Pancreas (tissue), 10 donors: ENCODE measurements at places on chromosomes 5 and 9.
A peak's percentile ranks its signal among the peaks of the same experiment; 100 is the strongest.

DNA sequence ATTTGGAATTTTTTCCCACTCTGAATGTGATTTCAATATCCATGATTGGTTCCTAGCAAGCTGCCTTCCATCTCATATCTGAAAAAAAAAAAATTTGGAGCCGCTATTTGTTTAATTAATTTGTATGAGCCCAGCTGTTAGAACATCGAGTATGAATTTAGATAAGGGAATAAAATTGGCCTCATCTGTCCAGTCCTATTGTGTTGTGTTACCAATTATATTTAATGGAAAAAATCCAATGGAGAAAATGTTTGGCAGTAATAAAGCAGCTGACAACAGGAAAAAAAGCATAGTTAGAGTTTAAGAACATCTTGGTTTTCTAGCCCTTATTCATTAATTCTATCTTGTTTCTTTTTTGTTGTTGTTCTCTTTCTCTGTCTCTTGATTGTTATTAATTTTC lies 735.6 kb upstream of the RIOK2 start:
- DNase-seq: no peak

- no peak for DNase-seq
These were observed 71.8 kb upstream of the TNFAIP8 start for GRCh38 chr5:119284031-119284430.

DNA sequence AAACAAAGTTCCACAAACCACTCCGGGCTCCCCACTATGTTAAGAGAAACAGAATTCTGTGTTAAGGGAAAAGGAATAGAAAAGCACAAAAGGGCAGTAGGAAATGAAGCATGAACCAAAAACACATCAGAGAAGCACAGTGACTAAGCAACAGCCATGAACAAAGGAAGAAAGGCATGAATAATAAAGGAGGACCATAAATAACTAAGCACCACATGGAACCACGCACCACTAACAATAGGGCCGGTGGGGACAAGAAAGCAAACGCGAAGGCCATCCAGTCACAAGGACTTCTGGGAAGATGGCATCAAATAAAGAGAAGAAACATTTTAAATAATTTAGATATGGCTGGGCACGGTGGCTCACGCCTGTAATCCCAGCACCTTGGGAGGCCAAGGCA lies 18.0 kb downstream of the PRUNE2 start:
- DNase-seq: no peak

DNA sequence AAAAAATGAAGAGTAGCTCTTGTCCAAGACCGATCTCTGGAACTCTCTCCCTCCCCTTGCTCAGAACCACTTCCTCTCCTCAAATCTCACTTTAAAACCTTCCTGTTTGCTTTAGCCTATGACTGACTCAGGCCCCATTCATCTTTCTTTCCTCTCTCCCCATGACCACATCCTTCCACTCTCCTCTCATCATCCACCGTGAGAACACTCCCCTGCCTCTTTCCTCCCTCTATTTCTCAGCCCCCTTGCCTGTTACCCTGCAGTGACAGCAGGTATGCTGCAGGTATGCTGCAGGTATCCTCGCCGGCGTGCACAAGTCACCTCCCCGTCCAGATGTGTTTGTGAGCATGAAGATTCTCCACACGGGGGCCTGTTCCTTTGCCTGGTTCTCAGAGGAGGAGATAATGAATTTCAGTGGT lies 505.3 kb downstream of the CCDC171 start:
- DNase-seq: no peak

GRCh38 chr9:17807613-17808282 lies 228.9 kb downstream of the SH3GL2 start:
- peak; percentile 28 for DNase-seq

DNA sequence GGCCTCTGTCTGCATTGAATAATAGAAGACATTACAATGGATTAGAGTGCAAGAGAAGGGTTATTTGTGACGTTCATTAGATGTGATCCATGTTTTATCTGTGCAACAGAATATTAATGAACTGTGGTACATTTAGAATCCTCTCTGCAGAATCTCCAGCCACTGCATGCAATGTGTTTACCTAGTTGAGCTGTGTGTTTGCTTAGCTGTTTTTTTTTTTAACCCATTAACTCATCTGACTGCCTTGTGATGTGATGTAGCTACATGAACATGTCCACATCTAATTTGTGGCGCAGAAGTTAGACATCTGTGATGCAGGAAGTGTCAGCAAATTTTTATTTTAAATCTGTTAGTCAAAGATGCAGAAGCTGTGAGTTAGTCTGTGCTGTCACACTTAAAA lies 236.9 kb downstream of the CD180 start:
- DNase-seq: no peak

GRCh38 chr5:135694906-135695305 lies 116.1 kb upstream of the CXCL14 start:
- no peak for DNase-seq

DNA sequence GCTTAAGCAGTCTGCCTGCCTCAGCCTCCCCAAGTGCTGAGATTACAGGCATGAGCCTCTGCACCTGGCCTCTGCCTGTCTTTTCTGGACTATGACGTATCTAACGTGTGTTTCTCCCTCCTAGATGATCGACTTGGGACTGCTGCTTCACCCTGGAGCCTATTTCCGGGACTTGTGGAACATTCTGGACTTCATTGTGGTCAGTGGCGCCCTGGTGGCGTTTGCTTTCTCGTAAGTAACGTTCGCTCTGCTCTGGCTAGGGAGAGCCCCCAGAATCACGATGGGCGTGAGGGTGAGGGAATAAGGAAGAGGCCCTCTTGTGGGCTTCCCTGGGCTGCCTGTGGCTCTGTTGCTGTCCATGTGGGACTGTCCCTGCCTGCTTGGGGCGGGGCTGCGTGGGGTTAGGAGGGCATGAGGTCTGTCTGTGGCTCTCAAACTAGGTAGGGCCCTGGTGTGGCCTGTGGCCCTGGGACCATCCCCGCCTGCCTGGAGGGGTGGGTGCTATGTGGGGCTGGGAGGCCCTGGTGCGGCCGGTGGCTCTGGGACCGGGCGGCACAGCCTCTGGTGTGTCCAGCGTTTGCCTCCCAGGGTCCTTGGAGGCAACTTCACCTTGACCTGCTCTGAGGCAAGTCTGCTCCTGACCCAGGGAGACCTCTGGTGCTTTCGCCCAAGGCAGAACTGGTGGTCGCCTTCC lies 171.7 kb downstream of the CACNA1B start:
- no peak for DNase-seq

- no peak for DNase-seq
These were observed 17.6 kb upstream of the CSF1R start for GRCh38 chr5:150103678-150104549.

- no peak for DNase-seq
These were observed 92.4 kb upstream of the NR3C1 start for GRCh38 chr5:143495821-143496275.

GRCh38 chr9:37620396-37620795 lies 28.0 kb upstream of the TOMM5 start:
- no peak for DNase-seq

GRCh38 chr5:107592515-107592914 lies 78.2 kb downstream of the EFNA5 start:
- DNase-seq: no peak

DNA sequence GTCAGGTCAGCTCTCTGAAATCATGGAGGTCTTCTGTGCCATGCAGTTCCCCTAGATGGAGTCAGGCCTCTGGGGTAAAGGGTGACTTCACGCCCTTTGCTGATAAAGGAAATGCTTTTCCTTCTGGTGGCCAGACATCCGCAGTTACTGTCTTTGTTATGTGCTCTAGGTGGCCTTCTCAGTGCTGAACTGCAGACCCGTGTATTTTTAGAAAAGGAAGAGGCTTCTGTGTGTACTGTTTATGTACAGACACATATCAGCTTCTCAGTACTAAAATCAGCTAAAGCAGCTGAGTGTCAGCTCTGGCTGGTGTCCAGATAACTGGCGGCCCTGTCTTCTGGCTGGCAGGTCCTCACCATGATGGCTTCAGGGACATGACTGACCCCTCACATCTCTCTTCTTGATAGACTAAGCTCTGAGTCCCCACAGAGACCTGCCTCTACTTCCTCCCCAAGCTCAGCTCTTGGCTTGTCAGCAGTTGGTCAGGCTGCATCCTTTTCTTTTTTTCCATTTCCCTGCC lies 75.3 kb downstream of the ARHGAP26 start:
- no peak for DNase-seq

- DNase-seq: no peak
These were observed 4.5 kb downstream of the TJP2 start for GRCh38 chr9:69178583-69179011.

GRCh38 chr5:16505904-16506303 lies 40.3 kb upstream of the ZNF622 start:
- no peak for DNase-seq

GRCh38 chr9:3262826-3263529 lies 262.8 kb downstream of the RFX3 start:
- no peak for DNase-seq

DNA sequence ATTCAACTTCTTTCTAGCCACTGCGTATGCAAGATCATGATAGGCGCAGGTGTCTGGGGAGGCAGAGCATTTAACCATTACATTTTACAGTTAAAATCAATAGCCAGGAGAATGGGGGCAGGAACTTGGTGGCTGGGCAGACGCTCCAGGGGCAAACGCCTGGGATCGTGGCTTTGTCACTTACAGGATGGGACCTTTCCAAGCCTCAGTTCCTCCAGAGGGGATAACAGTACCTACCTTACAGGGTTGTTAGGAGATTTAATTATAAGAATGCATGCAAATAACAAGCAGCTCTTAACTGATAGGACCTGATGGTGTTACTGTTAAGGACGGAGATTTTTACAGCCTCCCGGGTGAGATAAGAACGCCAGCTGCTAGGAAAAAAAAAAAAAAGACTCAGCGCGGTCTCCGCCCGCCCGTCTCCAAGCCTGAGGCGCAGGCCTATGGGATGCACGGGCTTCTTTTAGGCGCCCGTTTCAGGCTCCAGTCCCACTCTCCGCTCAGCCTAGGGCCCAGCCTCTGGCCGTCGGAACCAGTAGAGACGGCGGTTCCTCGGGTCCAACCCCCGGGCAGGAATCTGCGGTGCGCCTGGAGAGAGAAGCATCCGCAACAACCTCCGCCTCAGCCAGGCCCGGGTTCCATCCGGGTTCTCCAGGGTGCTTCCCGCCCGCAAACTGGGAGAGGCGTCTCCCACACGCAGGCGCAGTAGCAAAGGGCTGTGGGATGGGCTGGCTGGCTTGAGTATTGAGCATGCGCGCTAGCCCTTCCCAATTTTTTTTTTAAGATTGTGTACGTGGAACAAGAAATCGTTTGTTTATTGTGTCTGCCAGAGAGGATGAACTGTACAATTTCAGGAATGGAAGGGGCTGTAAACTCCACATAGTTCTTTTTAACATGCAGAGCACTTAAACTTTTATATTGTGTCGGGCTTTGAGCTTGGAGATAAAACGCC lies at the start of gene FAM200C:
Gene FAM200C, minus strand, starts transcription at position 653 of the 952 bp plus-strand sequence. CDS start 4,564 bp downstream, outside the sequence.
- peak; percentile 97 for DNase-seq

GRCh38 chr5:11432116-11432515 lies 472.1 kb downstream of the CTNND2 start:
- DNase-seq: no peak

DNA sequence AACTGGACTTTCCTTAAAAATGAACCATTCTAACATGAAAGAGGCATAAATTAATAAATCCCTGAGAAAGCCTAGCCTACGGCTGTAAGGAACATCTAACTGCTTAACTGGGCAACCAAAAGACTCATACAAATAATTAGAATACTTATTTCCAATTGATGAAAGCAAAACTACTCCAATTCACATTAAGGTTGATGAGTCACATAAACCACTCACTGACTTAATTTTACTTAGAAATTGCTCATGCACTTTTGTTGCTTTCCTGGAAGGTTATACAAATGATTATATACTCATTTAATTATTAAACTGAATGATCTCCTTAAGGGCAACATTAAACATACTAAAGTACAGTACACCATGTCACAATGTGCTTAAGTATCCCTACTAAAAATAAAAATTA lies 101.9 kb downstream of the NFIB start:
- DNase-seq: no peak

GRCh38 chr9:99357575-99357974 lies 135.5 kb downstream of the SEC61B start:
- no peak for DNase-seq

GRCh38 chr9:91245431-91246313 lies 116.0 kb downstream of the AUH start:
- DNase-seq: no peak

DNA sequence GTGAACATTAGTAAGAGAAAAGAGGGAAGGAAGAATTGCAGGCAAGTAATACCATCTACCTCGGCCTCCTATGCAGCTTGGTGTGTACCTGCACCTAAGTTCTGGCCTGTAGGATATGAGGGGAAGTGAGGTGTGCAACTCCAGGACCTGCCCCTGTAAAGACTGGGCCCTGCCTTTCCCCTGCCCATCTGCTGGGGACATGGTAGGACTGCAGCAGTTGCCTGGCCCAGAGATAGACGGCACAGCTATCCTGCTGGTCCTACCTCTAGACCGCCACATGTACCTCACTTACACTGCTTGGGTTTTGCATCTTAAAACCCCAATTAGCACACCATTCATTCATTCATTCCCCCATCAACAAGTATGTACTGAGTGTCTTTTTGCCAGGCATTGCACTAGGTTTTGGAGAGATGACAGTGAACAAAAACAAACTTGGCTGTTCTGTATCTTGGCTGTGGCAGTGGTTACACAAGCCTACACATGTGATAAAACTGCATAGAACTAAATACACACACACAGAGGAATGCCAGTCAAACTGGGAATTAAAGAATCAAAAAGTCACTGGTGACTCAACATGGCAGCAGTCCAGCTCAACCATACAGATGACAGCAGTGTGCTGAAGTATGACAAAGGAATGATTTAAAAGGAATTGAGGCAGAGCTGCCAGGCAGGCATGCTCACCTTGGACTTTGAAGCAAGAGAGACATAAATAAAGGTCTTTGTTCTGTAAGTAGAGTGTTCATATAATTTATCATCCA lies 23.3 kb upstream of the MGAT1 start:
- DNase-seq: peak; percentile 86

GRCh38 chr5:6328173-6328572 lies 50.2 kb downstream of the MED10 start:
- no peak for DNase-seq

GRCh38 chr9:113619491-113620376 lies 156.2 kb downstream of the RGS3 start:
- no peak for DNase-seq

DNA sequence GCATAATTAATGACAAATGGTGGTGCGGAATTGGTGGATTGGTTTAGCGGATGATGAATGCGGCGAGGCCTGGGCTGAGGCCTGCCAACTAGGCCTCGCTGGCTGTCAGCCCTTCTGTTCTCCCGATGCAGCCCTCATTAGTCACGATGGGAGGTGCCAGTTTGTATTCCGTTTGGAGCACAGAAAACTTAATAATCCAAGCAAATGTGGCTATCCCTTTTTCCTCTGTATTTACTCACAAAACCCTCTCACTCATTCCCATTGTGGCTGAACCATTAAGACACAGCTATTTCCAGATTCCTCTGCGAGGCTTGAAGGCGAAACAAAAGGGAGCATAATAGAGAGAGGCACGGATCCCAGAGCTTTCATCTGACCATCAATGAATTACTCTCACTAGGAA lies 114.3 kb downstream of the MVB12B start:
- DNase-seq: no peak
